ENCODE measurements at places on chromosomes 5 and 9. TPM values are rescaled to one million over a fixed set of nuclear protein-coding genes. Genes with fewer than 3 reads are reported as not detected.

DNA sequence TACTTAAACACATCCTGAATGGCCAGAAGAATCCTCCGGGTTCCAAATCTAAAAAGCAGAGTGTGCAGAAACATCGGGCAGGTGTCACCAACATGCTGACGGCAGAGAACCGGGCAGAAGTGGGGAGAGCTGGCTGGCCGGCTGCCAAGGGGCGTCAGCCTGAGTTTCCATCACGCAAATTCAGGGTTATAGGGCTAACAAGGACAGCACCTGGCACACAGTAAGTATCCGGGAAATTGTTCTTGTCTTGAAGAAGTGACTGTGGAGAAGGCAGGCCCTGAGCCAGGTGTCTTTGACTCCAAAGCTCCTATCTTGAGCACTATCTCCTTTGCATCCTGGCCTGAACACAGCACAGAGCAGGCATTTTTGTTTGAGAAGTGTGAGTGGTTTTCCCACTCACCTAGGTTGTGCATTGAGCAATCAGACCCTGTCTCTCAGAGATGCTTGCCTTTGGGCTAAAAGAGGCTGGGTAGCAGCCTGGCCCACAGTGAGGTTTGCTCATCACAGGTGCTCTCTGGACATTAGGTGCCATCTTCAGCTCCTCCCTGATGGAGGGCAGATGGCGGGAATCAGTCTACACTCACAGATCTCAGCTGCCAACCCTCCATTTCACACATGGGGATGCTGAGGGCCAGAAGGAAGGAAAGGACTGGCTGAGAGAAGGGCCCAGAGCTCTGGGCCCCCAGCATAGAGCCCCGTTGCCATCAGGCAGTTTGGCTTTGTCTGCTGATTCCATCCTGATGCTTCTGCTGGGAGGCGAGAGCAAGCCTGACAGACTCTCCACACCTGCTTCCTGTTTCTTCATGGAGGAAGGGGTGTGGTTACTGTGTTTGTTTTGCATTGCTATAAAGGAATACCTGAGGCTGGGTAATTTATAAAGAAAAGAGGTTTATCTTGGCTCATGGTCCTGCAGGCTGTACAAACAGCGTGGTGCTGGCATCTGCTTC lies 52.8 kb downstream of the WHRN start:
- H3K36me3 ChIP-seq, result no peaks in the 10 kb centered on the region
- peak overlapping the region; percentile 76 for H3K4me3 ChIP-seq
- peak; percentile 72 for DNase-seq
- no peaks in the 10 kb centered on the region for H3K27me3 ChIP-seq
- peak overlapping the region; percentile 99 for H3K27ac ChIP-seq

HAVCR1 gene
- polyA plus RNA-seq, result not detected

SOX30 gene
- polyA plus RNA-seq, result 1.1 TPM

DNA sequence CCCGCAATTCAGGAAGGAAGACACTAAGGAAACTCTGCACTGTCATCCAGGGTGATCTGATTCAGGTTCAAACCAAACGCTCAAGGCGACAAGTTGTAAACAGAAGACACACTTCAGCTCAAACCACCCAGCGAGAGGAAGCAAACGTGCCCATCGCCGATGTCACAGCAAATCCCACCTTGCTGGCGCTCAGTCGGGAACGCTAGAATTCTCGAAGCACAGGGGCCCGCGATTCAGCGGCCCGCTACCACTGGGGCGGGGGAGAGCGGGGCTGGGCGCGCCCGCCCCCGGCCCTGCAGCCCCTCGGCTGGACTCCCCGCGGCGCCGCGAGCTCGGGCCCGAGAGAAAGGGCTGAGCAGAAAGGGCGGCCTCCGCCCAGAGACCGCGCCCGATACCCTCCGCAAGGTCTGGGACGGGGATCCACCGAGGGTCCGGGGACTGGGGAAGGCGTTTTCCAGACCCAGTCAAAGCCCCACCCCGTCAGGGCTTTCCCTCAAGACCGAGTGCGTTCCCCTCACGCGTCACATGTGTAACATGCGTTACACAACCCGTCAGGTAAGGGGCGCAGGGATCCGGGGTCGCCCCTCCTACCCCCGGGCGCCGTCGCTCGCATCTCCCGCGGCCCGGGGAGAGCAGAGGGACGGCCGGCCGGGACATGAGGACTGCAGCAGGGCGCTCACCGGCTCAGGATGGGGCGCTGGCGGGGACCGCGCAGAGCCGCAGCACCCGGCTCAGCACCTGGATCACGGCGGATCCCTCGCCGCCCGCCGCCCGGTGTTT lies 469 bp downstream of the AGTPBP1 start:
- peaks cover 9% of the 10 kb centered on the region for H3K4me1 ChIP-seq
- DNase-seq, result peak; percentile 76
- H3K27ac ChIP-seq, result peak overlapping the region; percentile 96

DNA sequence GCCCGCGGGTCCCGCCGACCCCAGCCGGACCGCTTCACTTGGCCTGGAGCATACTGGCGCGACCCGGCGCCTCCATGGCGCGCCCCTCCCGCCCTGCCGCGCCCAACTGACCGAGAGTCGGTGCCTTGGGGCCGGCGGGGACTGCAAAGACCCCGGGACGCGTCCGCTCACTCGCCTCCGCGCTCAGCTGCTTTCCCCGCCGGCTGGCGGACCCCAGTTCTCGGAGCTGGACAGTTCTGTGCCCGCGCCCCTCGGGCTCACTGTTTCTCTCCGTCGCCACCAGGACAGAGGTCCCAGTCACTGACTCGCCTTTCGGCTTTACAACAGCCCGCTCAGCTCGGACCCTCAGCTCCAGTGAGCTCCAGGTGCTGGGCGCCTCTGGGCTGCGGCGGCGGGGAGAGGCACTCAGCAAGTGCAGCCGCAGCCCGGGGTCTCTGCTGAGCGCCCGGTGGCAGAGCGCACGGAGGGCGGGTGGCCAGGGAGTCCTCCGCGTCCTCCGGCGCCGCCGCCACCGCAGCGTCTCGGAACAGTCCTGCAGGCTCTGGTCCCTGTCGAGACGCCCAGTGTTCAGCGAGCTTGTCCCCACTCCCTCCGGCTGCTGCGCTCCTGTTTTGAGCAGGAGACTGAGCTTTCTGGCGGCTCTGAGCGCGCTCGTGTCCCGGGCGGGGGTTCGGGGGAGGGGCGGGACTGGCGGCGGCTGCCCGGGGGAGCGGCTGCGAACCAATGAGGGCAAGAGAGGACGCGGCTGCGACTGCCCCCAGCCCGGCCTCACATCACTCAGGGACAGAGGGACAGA lies at the start of gene SMIM32:
Gene SMIM32 (minus strand): TSS at position 637 of the 796 bp plus-strand sequence. CDS start 638 bp downstream, outside the sequence.
- H3K27me3 ChIP-seq, result peaks cover 70% of the 10 kb centered on the region
- H3K4me3 ChIP-seq, result no peak within 1 kb of the TSS
- H3K36me3 ChIP-seq, result peaks cover 7% of the 10 kb centered on the region

DNA sequence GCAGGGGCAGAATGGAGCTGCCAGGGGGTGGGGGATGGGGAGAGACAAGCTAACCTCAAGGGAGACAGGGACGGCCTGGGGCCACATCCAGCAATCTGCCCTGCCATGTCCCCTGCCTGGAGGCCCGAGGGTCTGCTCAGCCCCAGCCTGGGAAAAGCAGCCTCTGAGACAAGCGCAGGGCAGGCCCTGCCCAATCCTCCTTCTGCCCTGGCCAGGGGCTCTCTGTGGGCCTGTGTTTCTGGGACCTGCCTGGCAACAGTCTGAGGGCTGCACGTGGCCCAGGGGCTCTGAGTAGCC lies 13.9 kb upstream of the QSOX2 start:
- DNase-seq, result no peak
- no peaks in the 10 kb centered on the region for H3K27me3 ChIP-seq
- H3K36me3 ChIP-seq, result no peaks in the 10 kb centered on the region

- H3K36me3 ChIP-seq, result no peaks in the 10 kb centered on the region
- H3K4me1 ChIP-seq, result no peaks in the 10 kb centered on the region
- no peak for DNase-seq
- no peak overlapping the region for H3K4me3 ChIP-seq
- peaks cover 20% of the 10 kb centered on the region for H3K27me3 ChIP-seq
Measured at GRCh38 chr5:74673011-74673790, 11.8 kb upstream of the HEXB start.

DNA sequence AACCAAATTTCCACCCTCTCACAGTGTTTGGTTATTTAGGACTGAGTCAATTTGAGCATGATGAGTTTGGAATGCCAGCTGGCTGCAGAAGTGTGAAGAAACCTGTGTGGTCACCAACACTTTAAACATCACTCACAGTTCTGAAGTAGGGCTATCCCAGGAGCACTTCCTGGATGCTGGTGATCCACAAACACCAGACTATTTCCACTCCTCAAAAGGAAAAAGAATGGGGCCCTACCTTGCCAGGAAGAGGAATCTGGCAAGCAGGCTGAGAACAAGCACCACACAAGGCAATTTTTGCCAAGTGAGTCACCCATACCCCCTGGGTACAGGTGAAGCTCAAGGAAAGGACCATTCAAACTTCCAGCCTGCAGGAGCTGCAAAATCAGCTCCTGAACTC lies 294.2 kb upstream of the PTGER4 start:
- no peak overlapping the region for H3K4me3 ChIP-seq
- peaks cover 35% of the 10 kb centered on the region for H3K4me1 ChIP-seq

TAS2R1 gene
- not detected for polyA plus RNA-seq

PCDHA10 gene
- not detected for polyA plus RNA-seq

DNA sequence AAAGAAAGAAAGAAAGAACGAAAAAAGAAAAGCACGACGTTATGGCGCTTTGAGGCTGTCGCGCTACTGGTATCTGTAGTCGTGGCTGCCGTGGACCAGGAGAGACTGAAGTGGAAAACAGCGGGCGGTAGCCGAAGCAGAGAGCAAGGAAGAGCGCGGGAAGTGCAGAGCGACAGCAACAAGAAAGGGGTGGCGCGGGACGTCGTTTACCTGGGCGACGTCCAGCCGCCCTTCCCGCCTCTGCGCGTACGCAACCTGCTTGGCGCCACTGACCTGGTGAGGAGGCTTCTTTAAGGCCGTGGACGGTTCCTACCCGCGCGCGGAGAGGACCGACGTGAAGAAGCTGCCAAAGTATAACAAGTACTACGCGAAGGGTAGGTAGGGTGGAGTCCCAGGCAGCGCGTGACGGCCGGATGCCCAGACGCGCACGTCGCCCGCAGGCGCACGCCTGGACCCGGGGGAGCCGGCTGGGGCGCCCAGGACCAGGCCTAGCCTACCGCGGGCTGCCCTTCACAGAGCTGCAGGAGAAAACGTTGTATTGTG lies 15.4 kb downstream of the CCL28 start:
- peak overlapping the region; percentile 98 for H3K27ac ChIP-seq
- peak overlapping the region; percentile 89 for H3K4me3 ChIP-seq
- no peaks in the 10 kb centered on the region for H3K36me3 ChIP-seq
- no peaks in the 10 kb centered on the region for H3K27me3 ChIP-seq
- DNase-seq, result peak; percentile 78

STKLD1 gene
- polyA plus RNA-seq, result not detected

- no peaks in the 10 kb centered on the region for H3K36me3 ChIP-seq
- DNase-seq, result no peak
- peaks cover 18% of the 10 kb centered on the region for H3K4me1 ChIP-seq
- peaks cover 4% of the 10 kb centered on the region for H3K27me3 ChIP-seq
Measured at GRCh38 chr5:66252849-66253248, 108.7 kb downstream of the SREK1 start.

F12 gene
- polyA plus RNA-seq, result not detected

- no peaks in the 10 kb centered on the region for H3K27me3 ChIP-seq
- H3K27ac ChIP-seq, result no peak overlapping the region
- no peak for DNase-seq
- no peaks in the 10 kb centered on the region for H3K4me1 ChIP-seq
- no peak overlapping the region for H3K4me3 ChIP-seq
Measured at GRCh38 chr5:43592363-43592762, 10.6 kb upstream of the NNT start.

DNA sequence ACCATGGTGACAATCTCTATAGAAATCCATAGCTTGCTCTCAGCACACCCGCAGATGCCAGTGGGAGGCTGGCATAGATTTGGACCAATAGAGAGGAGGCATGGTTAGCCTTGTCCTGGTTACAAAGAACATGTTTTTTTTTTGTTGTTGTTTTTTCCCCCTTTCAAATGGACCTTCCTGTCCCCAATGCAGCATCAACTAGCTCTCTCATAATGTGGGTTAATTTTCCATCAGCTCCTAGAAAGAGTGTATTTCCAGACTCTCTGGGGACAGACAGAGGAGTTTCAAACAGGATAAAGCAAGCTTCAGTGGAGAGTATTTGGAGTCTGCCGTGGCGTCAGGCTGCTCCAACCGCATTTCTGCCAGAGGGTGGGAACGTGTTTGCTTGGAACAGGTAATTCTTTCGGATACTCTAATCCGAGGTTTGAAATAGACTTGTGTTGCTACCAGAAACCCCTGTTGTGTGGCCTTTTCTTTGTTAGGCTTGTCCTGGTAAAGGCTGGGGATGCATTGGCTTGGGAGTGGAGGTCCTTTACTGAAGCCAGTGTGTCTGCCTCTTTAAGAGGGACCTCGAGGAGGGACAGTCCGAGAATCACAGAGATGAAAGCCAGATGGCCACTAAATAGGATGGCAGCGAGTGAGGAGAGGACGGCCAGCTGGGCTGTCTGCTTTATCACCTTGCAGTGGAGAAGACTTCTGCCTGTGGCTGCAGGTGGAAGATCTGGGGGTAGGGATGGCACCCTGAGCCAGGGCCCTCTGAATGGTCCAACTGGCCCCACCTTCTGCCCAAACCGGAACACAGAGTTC lies 130.5 kb upstream of the CPEB4 start:
- H3K27me3 ChIP-seq, result peaks cover 7% of the 10 kb centered on the region
- no peak for DNase-seq
- H3K4me3 ChIP-seq, result no peak overlapping the region
- peak overlapping the region; percentile 76 for H3K27ac ChIP-seq
- H3K36me3 ChIP-seq, result no peaks in the 10 kb centered on the region

DNA sequence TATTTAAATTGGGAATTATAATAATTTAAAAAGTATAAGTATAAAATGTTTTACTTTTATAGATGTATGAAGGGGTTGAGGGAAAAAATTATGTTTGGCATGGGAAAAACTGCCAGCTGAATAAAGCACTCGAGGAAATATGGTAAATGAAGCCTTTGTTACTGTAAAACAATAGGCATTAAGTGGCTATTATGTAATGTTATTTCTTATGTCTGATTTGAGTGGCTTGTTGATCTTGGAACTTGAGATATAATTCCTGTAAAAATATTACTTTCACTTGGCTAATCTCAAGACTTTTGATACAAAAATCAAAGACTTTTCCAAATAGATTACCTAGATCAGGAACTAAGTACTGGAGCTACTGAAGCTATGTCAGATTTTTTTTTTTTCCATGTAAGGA lies 182.9 kb downstream of the CD180 start:
- H3K4me1 ChIP-seq, result no peaks in the 10 kb centered on the region
- H3K4me3 ChIP-seq, result no peak overlapping the region
- peaks cover 6% of the 10 kb centered on the region for H3K36me3 ChIP-seq
- H3K27ac ChIP-seq, result no peak overlapping the region
- no peak for DNase-seq

SPATA31A3 gene
- not detected for polyA plus RNA-seq

GRCh38 chr5:142609142-142609541 lies 76.7 kb downstream of the FGF1 start:
- H3K4me3 ChIP-seq, result no peak overlapping the region
- no peaks in the 10 kb centered on the region for H3K36me3 ChIP-seq
- H3K27me3 ChIP-seq, result peaks cover 17% of the 10 kb centered on the region
- H3K27ac ChIP-seq, result no peak overlapping the region
- DNase-seq, result no peak

DNA sequence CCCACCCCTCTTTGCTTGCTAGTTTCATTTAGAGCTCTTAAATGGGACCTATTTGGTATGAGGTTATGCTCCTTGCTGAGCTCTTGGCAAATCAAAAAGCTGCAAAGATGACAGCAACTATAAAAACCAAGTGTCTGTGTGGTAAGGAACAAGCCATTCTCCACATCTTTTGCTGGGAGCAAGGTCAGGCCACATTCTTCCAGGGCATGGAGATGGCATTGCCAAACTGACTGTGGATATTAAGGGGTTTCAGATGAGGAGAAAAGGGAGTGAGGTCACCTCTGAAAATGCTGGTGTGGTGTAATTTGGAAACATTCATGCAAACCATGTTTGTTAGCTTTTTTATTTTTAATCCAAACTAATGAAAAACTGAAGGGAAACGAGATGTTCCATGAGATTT lies 218.8 kb upstream of the IL12B start:
- no peak overlapping the region for H3K27ac ChIP-seq
- H3K36me3 ChIP-seq, result peaks cover 13% of the 10 kb centered on the region
- DNase-seq, result no peak
- H3K4me1 ChIP-seq, result no peaks in the 10 kb centered on the region
- H3K27me3 ChIP-seq, result peaks cover 16% of the 10 kb centered on the region

Measured in naive B cell (primary cell).